ENCODE measurements at places on chromosomes 11 and 22.

DNA sequence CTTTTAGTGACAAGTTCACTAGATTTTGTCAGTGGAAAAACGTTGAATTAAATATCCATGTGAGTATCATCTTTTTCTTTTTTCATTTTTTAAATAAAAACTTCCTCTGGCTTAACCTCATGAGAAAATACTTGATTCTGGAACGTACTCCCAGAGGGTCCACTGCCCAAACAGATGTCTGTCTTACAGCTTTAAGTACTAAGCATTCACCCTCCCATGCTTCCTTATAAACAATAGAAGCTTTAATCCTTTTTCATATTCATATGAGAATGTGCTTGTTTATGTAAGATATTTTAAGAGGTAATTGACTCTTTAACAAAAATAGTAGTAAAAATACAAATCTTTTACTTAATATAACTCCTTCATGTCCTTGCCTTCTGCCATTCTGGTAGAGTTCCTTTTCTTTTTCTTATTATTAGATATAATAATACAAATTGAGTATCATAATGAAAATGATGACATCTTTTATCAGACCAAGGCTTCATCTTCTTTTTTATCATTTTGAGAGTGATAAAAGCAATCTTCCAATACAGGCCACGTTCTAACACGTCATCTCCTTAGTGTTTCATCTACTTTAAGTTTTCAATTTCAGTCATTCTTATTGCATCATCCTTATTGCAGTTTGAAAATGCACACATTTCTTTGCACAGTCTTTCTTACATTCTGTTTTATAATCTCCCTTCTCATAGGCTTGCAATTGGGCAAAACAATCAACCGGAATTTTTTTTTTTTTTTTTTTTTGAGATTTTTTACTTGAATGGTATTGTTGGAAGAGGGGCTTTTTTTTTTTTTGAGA is 69.5 kb upstream of the MYO18B start:
- DNase-seq, result no peak

GRCh38 chr11:118521892-118522311 is 5.4 kb upstream of the TTC36 start:
- DNase-seq, result no peak

DNA sequence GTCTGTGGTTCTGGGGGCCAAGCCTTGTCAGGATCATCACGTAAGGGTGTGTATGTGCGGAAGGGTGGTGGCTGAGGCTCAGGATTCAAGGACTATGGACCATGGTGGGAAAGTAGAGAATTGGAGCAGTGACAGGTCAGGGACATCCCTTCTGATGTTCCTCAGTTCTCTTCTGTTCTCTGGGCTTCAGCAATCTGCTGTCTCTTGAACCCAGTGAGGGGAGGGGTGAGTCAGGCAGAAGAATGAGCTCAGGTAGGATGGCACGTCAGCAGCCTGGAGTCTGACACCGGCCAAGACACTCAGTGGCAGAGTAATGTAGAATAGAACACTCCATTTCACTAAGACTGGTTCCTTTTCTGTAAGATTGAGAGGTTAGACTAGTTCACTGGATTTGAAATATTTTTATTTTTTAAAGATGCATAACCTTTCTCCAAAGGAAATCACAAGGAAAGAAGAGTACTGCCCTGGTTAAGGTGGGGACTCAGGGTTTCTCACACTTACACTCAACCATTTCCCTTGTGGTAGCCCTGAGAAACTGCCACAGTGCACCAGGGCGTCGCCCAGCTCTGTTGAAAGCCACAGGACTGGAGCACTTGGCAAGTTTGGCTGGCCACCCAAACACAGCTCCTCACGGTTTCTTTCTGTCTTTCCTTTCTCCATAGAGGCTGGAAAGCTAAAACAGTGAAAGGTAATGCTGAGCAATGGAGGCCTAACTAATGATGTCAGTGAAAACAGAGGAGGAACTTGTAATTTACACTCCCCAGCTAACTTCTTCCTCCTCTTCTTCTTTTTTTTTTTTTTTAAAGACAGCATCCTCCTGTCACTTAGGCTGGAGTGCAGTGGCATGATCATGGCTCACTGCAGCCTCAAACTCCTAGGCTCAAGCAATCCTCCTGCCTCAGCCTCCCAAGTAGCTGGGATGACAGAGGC is 23.1 kb upstream of the MICAL2 start:
- no peak for DNase-seq

DNA sequence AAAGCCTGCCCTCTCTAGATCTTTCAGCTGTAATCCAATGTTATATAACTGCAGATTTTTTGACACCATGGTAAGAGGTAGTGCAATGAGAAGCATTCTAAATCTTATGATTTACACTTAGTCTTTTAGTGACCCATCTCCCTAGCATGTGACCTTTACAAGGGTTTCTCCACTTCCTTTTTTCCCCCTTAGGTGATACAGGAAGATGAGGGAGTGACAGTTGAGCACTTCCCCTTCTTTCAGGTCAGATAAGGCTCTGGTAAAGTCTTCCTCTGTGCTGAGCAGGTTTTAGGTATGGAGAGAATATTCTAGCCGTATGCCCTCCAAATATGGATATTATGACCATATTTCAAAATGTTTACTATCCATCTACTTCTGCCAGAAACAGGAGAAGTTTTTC is 753.6 kb downstream of the JRKL start:
- DNase-seq, result no peak

GRCh38 chr11:11435635-11436034 is 82.6 kb upstream of the CSNK2A3 start:
- peak; percentile 47 for DNase-seq

DNA sequence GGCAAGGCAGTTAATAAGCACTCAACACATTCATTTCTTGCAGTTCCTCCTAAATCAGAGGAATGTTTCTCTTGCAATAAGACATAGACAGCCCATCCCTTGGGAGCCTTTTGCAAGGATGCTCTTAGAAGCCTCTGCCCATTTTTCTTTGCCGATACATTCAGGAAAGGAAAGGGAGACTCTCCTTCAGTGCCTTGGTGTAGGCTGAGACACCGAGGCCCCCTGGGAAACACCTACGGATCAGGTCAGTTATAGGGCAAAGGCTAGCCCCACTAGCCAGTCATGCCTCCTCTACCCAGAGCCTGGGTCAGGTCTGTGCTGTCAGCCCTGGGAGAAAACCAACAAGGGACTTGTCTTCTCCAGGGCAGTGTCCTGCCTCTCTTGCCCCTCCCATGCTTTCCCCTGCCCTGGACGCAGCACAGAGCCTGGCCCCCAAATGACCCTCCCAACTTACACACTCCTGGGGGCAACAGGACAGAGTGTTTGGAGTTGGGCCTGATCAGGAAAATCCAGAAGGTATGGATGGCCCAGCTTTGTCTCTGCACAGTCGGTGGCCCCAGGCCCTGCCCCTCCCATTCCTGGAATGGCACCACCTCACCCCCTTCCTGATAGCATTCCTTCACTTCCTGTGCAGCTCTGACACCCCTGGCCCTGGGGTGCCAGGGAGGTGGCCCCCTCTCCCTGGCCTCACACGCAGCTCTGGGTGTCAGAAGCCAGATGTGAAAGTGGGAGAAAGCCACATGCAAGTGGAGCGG is 18.3 kb downstream of the ANKK1 start:
- no peak for DNase-seq

- DNase-seq, result no peak
Measured at GRCh38 chr11:78832226-78832947, 257.7 kb upstream of the NARS2 start.

DNA sequence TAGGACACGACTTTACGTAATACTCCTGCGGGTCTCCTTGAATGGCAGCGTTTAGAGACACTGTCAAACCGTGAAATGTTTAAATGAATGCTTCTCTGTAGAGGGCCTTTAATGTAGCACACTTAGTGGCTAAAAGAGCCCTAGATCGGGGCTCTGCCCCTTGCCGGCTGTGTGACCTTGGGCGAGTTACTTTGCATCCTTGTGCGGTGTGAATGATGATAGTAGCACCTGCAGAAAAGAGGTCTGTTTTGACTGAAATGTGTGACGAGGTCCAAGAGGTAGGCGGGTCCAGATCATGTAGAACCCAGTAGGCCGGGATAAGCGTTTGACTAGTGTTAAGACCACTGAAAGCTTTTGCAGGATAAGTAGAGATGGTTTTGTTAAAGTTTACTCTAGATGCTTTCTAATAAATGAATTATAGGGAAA is 866 bp downstream of the MED17 start:
- peak; percentile 27 for DNase-seq

GRCh38 chr11:468036-468435 is 18.0 kb downstream of the PTDSS2 start:
- no peak for DNase-seq

DNA sequence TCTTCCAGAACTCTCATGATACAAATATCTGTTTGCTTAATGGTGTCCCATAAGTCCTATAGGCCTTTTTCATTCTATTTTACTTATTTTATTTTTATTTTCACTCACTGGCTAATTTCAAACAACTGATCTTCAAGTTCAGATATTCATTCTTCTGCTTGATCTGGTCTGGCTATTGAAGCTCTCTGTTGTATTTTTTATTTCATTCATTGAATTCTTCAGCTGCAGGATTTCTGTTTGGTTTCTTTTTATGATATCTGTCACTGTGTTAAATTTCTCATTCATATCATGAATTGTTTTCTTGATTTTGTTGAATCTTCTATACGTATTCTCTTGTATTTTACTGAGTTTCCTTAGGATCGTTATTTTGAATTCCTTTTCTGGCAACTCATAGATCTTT is 2.6 kb upstream of the OR10A3 start:
- no peak for DNase-seq

DNA sequence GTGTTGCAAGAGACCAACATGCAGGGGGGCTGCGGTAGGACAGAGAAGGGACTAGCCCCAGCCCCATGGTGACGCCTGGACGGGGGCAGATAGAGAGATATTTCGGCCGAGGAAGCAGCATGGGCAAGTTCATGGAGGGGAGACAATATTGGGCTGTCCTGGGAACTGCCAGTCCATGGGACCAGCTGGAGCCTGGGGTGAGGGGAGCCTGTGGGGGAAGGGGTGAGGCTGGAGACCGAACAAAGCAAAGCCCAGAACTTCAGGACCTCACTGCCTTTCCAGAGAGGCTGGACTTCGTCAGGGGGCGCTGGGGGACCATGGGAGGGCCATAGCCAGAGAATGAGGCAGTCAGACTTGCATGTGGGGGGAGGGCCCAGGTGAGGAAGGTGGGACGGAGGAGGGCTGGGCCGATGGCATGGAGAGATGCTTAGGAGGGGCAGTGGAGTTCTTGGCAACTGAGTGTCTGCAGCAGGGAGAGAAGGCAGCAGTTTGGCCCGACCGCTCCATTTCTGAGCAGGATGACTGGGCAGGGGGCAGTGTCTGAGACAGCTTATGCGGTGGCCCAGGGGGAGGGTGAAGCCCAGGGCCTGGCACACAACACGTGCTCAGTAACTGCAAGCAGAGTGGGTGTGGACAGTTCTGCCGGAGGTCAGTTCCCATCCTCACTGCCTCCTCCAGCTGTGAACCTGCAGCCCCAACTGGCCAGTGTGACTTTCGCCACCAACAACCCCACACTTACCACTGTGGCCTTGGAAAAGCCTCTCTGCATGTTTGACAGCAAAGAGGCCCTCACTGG is 712 bp downstream of the UPK3A start:
- DNase-seq, result no peak

GRCh38 chr11:2928605-2929530 is at the start of gene PHLDA2:
TSS of gene PHLDA2 (minus strand) at chr11:2929420. CDS start at chr11:2929364, 56 bp downstream.
- no peak for DNase-seq

- DNase-seq, result no peak
Measured at GRCh38 chr22:17352798-17353197, 16.5 kb upstream of the CECR2 start.
